Cardiac muscle cell (in vitro differentiated cells and primary cell): ENCODE measurements at places on chromosomes 6 and 20. TPM values are rescaled to one million over a fixed set of nuclear protein-coding genes. Genes with fewer than 3 reads are reported as not detected.

DNA sequence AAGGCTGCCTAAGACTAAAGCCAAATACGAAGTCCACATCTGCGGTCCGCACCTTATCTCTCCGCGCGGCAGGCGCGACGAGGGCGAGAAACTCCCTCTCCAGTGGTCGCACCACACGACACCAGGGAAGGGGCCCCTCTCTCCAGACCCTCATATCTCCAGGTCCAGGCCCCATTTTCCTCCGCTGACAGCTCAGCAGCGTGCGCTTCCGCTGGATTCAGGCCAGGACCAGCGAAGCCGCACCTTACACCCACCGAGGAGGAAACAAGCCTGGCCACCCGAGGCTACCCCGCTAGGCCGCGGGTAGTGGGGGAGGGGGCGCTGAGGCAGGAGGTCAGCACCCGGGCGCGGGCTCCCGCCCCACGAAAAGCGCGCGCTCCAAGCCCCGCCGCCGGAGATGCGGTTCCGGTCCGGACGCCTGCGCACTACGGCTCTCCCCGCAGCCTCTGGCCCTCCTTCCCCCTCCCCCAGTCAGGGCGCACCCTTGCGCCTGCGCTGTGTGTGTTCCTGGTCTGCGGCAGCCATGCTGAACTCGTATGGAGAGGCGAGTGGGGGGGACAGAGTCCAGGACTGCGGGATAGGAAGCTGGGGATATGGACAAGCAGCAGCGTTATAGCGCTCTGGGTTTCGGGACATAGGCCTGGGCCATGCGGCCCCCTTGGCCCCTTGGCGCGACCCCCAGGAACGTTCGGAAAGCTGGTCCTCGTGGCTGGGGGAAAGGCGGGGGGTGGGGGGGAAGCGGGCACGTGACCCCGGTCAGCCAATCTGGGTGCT lies at the start of gene BRD2:
TSS of gene BRD2 (plus strand) at position 502 of the 774 bp plus-strand sequence. CDS start 4,305 bp downstream, outside the sequence.
- H3K27me3 ChIP-seq = no peaks in the 10 kb centered on the region
- peak within 1 kb of the TSS; percentile 99 for H3K27ac ChIP-seq
- DNase-seq = peak; percentile 97
- peaks cover 15% of the 10 kb centered on the region for H3K4me1 ChIP-seq

DNA sequence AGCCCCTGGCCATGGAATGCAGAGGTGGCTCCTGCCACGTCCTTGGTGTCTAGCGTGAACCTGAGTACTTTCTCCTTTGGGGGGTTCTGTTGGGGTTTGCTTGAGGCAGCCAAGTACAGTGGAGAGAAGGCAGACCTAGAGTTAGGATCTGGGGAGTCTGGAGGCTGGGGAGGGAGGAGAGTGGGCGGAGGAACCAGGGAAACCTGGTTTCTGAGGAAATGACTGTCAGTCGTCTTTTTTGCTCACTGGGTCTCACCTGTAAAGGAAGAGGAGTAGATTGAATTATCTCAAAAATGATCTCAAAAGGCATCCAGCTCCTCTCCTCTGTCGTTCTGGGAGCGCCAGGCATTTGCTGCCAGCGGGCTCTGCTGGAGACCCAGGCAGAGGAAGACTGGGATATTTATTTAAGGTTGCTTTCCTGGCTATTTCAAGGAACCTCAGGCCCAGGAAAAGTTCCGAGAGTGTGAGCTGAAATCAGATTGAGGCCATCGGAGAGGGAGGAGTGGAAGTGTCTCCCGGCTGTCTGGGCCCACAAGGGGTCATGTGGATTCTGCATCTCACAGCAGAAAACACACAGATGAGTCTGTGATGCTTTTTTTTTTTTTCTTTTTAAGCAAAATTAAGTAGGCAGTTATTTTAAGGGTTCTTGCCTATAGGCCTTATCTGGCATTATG lies 16.1 kb downstream of the EPB41L1 start:
- H3K27me3 ChIP-seq = no peaks in the 10 kb centered on the region
- peak overlapping the region; percentile 30 for H3K27ac ChIP-seq
- H3K4me3 ChIP-seq = no peak overlapping the region
- DNase-seq = no peak
- peaks cover 15% of the 10 kb centered on the region for H3K4me1 ChIP-seq
- H3K36me3 ChIP-seq = no peaks in the 10 kb centered on the region

GRCh38 chr20:38423541-38423940 lies 11.6 kb downstream of the SNHG17 start:
- no peak overlapping the region for H3K27ac ChIP-seq
- no peaks in the 10 kb centered on the region for H3K27me3 ChIP-seq
- DNase-seq = no peak

SYNE1 gene
- total RNA-seq = 42.2 and 83.9 TPM in 2 replicates

SCRT2 gene
- total RNA-seq = not detected in 2 replicates
